ENCODE measurements at places on chromosomes 5 and 9.
A peak's percentile ranks its signal among the peaks of the same experiment; 100 is the strongest.

GRCh38 chr5:55691265-55692105 is 20.6 kb downstream of the SLC38A9 start:
- peak; percentile 50 for DNase-seq

DNA sequence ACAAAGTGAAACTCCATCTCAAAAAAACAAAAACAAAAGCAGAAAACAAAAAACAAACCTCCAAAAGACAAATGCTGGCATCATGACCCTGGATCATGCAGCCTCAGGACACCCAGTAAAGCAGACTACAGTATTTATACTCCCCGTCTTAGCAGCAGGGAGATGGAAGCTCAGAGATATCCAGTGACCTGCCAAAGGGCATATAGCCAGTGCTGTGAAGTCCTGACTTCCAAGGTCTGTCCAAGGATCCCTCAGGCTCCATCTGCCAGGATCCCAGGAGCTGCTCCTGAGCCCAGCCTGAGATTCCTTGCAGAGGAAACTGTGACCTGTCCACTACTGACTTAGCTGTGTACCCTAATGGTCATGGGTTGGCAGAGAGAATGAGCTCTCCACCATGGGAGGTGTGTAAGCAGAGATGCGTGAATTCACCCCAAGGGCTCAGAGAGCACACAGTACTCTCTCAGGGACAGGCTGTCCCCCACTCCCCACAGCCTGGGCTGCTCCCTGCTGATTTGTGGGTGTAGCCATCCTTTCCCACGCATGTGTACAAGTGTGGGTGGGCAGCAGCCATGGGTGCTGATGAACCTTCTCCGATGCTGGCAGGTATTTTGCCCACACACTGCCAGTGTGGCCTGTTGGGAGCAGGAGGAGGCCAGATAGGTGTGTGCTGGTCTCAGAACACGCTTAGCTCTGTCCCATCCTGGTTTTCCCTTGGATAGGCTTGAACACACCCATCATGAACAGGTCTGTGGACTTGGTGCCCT is 2.1 kb upstream of the WNK2 start:
- DNase-seq, result no peak

DNA sequence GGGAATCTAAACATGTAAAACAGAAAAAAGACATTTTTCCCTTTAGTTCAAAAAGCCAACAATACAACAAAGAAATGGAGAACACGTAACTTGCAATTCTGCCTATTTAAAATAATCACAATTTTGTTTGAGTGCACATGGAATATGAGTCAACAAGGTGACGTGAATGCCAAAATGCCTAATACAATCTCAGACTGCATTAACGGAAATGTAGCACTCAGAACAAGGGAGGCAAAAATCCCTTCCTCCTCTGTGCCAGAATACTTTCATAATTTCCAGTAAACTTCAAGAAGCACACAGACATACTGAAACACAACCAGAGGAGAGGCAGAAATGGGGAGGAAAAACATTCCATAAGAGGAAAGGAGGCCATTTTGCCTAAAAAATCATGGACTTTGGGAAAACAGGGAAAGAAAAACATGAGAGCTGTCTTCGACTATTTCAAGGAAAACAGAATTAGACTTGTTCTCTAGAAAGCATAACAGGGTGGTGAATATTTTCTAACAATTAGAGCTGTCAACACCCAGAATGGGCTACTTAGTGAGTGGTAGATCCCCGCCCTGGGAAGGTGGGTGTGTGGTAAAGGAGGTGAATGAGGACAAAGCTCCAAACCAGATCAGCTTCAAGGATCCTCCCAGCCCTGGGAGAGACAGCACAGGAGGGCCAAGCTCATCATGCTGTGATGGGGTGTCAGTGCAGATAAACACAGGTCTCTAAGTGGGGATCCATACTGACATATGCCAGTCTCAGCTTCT is 48.2 kb downstream of the ABCA1 start:
- DNase-seq, result peak; percentile 52

GRCh38 chr9:36036780-36037548 is at the start of gene RECK:
Gene RECK, plus strand, starts transcription at chr9:36036913. Its CDS starts 86 bp downstream, at chr9:36036999.
- peak; percentile 95 for DNase-seq

GRCh38 chr9:102479191-102479590 is 515.9 kb upstream of the CYLC2 start:
- DNase-seq, result no peak

DNA sequence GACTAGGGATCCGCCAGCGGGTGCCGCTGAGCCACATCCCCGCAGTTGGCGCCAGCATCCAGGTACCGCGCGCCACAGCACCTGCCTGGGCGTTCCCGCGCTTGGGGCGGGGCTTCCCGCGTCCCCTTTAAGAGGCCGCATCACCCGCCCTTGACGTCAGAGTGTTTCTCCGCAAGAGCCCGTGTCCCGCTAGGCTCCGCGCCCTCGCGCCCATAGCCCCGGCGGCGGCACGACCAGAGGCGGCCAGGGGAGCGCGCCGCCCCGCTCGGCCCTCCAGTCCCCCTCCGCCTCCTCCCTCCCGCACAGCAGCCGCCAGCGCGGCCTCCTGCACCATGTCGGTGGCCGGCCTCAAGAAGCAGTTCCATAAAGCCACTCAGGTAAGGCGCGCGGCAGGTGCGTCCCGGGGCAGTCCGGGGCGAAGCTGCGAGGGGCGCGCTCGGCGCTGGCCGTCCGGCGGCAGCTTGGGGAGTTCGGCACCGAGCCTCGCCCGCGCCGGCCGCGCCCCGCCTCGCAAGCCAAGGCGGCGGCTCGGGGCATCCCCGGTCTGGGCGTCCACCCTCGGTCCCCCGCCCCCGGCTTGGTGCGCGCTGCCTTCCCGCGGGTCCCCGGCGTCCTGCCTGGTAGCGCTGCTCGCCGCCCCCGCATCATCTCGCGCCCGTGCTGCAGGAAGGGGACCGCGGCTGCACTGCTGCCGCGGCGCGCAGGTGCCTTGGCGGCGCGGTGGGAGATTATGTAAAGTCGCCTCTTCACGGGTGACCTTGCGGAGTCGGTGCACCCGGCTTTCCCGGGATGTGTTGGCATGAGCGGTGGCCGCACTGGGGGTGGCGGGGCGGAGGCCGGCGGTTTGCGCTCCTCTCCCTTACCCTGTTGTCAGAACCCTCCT is at the start of gene SH3GL2:
SH3GL2 (plus strand) TSS at position 156 of the 883 bp plus-strand sequence.
- no peak for DNase-seq

Data from AG08395 (cell line).